ENCODE measurements at places on chromosomes 3 and 15.

DNA sequence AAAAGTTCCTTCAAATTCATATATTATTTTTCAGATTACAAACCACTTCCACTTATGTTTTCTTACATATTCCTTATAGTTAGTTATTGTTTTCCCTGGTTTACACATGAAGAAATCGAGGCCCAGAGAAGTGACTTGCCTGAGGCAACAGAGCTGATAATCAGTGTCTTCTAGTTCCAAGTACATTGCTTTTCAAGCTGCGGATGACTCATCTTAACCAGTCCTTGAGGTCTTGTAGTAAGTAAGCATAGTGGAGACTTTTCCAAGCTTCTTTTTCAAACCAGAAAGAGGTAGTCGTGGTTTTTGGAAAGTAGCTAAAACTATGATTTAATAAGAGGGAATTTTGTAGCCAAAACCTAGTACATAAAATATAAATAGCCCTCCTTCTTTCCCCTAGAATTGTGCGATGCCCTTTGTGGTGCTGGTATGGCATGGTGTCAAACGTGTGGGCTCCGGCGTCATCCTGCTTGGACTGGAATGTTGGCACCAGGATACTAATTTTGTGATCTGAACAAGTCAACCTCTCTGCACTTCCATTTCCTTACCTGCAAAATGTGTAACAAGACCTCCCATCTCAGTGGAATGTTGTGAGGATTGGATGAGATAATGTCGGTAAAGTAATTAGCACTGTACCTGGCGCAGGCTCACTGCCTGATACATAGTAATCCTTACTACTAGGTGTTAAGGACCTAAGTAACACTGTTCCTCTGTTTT lies 19.0 kb upstream of the DLG1 start:
- no peak for DNase-seq

DNA sequence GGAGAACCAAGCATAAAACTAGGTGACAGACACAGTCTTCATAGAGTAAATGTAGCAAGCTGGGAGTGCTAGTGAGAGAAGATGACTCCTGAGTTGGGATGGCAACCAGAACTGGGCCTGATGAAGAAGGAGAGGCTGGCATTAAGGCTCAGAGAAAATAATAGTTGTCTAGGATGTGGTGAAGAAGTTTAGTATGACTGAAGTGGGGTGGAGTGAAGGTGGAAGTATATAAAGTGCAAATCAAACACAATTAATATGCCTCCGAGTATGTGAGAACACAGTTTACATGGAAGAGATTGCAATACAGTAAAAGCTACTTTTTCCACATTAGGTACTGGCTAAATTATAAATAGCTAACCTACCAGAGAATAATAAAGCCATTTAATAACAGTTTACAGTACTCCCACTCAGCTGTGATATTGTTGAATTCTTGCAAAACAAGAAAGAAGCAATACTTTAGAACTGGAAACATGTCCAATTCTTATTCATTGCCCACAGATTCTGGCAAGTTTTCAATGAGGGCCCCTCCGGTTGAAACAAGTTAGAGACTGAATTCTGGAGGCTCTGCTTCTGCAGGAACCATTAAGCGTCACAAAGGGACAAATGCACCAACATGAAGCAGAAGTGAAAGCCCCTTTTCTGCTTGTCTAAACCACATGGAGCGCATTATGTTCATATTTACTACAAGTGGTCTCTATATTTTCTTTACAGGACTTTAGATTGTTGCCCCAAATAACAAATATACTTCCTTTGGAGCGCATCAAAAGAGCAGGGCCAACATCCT lies 243.7 kb downstream of the SLC9A9 start:
- DNase-seq = no peak

DNA sequence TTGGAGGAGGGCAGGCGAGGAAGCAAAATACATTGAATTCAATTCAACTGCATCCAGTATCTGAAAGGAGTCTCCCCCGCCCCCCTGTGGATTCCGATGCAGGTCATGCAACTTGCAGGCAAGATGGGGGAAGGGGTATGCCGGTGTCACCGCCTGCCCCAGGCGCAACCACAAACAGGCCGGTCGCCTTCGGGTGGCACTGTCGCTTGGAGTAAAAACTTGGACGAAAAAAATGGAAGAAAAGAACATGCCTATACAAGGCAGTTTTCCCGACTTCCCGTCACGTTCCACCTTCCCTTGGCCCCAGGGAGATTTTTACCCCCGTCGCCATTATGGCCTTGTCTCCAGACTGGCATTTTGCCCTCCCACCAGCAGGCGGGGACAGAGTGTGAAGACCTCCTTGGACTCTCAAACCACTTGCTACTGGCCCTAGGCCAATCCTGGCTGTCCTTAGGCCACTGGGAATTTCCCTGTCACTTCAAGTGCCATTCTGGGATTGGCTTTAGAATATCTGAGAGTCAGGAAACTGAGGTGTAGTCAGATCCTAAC lies 1.6 kb upstream of the NTRK3 start:
- no peak for DNase-seq

DNA sequence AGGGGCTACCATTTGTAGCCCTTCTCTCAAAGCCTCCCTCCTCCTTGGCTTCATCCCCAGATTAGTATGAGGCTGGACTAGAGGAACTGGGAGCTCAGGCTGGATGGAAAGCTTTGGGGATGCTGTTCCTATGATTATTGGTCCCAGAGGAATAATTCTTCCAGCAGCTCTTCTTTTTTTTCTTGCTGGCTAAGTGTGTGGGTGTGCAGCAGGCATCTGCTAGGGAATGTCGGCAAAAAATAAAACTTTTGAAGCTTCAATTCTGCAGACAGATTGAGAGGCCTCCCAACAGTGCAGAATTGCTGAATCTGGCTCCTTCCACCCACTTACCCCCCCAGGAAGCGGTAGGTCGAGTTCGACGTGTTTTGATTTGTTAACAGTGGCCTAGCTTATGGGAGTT lies 138.5 kb upstream of the ANKRD28 start:
- DNase-seq = no peak

GRCh38 chr15:32986147-32986546 lies 208.4 kb downstream of the FMN1 start:
- DNase-seq = no peak

DNA sequence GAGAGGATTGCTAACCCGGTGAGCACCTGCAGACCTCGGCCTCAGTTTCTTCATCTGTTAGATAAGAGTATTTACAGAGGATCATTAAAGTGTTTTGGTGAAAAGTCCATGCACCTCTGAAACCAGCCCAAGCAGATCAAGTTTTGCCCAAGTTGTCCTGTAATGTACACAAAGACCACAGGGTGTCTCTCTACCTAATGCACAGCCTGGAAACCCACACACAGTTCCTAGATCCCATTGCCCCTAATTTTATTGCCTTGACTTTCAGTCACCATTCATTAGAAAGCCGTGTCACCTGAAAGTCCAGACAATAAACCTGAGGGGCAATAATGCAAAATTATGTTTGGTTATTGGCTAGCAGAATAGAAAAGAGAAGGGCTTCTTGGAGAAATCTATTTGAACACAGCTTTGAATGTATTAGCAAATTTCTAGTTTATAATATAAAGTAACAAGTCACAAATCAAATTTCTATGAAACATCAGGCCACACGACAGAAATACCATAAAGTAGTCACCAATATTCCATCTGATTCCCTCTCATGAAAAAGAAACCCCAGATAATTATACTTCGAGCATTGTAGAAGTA lies 161.3 kb upstream of the SLC2A2 start:
- peak; percentile 14 for DNase-seq

GRCh38 chr3:115706311-115706829 lies 83.1 kb downstream of the GAP43 start:
- DNase-seq = no peak

GRCh38 chr3:143266927-143267326 lies 147.4 kb downstream of the CHST2 start:
- DNase-seq = no peak

DNA sequence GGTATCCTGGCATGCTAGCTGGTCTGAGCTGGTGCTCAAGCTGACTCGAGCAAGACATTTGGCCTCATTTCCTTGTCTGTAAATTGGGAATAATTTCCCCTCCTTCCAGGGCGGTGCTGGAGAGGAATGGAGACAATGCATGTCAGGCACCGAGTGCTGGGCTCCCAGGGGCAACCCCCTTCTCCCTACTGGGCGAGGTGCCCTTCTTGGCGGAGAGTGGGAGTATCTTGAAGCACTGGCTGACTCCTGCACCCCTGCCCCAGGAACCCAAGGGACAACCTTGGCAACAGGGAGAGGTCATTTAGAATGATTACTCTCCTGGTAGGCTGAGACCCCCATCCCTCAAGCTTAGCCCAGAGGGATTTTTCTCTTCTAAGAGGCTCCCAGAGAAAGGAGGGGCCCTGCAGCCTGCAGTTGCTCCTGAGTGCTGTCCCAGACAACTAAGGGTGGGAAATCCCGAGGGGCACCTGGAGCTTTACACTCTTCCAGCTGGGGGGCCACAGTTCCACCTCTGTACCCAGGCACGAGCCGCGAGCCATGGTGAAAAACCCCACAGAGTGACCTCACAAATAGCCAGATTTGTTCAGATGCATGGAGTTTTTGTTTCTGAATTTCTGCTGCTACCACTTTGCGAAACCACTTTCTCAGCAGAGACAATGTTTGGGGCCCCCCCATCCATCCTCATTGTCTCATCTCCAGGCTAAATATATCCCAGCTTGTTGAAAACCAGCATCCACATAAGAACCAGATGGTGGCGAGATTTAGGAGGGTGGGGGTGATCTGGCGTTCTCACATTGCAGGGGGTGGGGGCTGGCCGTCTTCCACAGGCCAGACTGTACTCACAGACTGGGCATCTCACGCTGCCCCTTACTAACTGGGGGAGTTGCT lies 44.8 kb downstream of the ABTB1 start:
- DNase-seq = no peak

DNA sequence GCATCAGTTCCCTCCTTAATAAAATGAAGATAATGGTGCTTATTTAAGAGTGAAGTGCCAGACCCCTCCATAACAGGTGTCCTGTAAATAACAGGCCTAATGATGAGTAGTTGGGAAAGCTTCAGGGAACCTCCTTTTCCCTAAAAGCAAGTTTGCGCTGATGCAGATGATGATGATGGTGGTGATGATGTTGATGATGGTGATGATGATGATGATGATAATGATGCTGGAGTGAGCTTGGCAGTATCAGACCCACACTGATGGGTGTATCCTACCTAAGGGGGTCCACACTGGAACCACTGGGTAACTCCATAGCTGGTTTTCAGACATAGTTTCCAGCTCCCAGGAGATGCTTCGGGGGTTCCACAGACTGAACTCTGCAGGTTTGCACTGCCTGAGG lies 24.4 kb downstream of the MTMR14 start:
- no peak for DNase-seq

GRCh38 chr3:45881078-45882022 lies 5.0 kb upstream of the CCR9 start:
- no peak for DNase-seq

GRCh38 chr3:158460926-158461325 lies 110.1 kb upstream of the MLF1 start:
- DNase-seq = no peak

DNA sequence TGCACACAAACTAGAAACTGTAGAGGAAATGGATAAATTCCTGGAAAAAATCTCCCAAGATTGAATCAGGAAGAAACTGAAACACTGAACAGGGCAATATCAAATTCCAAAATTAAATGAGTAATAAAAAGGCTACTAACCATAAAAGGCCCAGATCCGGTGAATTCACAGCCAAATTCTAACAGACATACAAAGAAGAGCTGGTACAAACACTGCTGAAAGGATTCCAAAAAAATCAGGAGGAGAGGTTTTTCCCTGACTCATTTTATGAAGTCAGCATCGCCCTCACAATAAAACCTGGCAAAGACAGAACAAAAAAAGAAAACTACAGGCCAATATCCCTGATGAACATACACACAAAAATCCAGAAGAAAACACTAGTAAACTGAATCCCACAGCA lies 462.4 kb upstream of the THBS1 start:
- no peak for DNase-seq

- no peak for DNase-seq
Observed at GRCh38 chr3:4600493-4600892, 107.3 kb downstream of the ITPR1 start.

- DNase-seq = no peak
Observed at GRCh38 chr3:13480340-13481318, 523 bp downstream of the HDAC11 start.

GRCh38 chr3:37249717-37250116 lies 75.3 kb upstream of the LRRFIP2 start:
- no peak for DNase-seq

DNA sequence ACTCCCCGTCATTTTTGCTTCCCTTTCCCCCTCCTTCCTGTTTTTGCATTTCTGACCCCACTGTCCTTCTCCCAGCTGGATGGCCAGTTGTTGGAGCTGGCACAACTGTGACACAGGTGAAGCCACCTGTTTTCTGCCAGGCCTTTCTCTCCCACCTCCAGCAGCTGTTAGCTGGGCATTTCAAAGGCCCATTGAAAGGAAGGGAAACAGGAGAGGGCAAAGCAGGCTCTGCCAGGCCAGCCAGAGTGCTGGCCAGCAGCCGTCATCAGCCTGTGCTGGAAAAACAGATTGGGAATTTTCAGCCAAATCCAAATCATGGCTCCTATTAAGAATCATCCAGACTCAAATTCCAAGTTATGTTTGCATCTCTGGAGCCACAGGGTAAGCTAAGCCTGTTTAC lies 155.2 kb upstream of the C2CD4B start:
- DNase-seq = no peak

GRCh38 chr3:29141197-29141917 lies 139.5 kb upstream of the RBMS3 start:
- DNase-seq = no peak

DNA sequence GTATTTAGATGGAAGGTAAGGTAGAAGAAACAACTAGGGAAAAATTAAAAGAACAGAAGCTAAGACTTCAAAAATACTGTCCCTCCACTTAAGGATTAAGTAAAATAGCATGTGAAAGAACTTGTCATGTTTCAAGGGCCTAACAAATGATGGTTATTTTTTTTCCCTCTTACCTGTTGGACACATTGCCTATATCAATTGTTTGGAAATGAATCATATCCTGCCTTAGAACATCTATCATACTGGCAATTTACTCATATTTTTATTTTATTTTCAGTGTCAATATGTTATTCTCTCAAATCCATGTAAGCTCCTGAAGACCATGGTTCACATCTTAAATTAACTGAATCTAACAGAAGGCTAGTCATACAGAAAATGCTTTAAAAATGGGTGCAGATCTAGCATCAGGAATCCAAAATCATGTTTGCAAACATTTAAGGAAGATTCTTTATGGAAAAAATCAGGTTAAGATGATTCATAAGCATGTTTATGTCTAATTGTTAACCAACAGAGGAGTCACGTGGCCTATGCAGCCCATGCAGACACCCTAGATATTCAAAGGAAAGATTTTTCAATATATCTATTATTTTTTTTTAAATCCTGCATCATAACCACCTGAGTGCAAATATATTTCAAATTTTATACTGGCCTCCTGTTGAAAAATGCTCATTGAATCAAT lies 135.8 kb upstream of the TRIM42 start:
- no peak for DNase-seq

- DNase-seq = no peak
Observed at GRCh38 chr3:165830746-165831145, 6.5 kb downstream of the BCHE start.

DNA sequence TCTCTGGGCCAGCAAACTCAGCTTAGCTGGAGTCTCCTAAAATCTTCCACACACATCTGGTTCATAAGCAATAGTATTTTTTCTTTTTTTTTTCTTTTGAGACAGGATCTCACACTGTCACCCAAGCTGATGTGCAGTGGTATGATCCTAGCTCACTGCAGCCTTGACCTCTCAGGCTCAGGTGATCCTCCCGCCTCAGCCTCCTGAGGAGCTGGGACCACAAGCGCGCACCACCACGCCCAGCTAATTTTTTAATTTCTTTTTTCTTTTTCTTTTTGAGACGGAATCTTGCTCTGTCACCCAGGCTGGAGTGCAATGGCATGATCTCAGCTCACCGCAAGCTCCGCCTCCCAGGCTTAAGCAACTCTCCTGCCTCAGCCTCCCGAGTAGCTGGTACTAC lies 34.3 kb downstream of the RNU5B-1 start:
- no peak for DNase-seq

GRCh38 chr3:140455521-140456214 lies 222.2 kb upstream of the TRIM42 start:
- DNase-seq = no peak
